ENCODE measurements at places on chromosomes 13 and 19.

DNA sequence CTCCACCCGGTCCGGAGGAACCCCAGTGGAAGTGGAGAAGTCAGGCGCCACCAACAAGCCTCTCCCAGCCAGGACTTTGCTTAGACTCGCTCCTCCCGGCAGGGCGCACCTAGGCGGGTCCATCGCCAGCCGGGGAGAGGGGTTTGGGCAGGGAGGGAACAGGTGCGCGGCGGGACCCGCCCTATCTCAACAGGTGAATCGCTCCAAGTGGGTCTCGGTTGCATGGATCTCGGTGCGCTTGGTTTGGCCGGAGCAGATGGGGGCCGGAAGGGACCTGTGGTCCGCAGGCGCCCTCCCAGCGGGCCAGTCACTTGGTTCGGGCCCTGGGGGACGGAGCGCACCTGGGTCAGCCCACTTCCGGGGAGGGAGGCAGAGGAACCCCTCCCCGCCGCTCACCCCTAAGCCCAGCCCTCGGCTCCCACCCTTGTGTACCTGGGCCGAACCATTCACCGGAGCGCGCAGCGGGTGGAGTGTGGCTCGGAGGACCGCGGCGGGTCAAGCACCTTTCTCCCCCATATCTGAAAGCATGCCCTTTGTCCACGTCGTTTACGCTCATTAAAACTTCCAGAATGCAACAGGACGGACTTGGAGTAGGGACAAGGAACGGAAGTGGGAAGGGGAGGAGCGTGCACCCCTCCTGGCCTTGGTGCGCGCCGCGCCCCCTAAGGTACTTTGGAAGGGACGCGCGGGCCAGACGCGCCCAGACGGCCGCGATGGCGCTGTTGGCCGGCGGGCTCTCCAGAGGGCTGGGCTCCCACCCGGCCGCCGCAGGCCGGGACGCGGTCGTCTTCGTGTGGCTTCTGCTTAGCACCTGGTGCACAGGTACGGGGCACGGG, at the start of gene LSR:
Gene LSR, plus strand, starts transcription at position 693 of the 836 bp plus-strand sequence. Its CDS starts 21 bp downstream, at position 714.
- ATAC-seq: peak; percentile 76

- no peak for ATAC-seq
Observed at GRCh38 chr19:29530540-29531457, 5.0 kb downstream of the VSTM2B start.

DNA sequence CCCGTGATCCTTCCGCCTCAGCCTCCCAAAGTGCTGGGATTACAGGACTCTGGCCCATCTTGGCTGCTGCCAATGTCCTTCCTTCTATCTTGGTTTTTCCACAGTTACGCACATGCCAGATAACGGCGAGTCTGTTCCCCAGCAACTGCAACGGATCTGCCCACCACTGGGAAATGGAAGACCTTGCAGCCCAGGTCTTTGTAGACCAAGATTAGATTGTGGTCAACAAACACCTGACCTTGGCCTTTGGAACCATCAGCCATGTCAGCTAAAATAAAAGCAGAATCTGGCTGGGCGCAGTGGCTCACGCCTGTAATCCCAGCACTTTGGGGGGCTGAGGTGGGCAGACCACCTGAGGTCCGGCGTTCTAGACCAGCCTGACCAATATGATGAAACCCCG, 10.4 kb upstream of the LDLR start:
- ATAC-seq: no peak

- ATAC-seq: no peak
Observed at GRCh38 chr13:93867481-93867880, 612.0 kb downstream of the DCT start.

GRCh38 chr13:36629057-36629385, 44.8 kb upstream of the SERTM1 start:
- ATAC-seq: no peak

GRCh38 chr19:57016076-57016475, 103.7 kb upstream of the USP29 start:
- ATAC-seq: no peak

- no peak for ATAC-seq
Observed at GRCh38 chr19:55620410-55621204, 3.8 kb downstream of the ZNF784 start.

- peak; percentile 77 for ATAC-seq
Observed at GRCh38 chr19:3350014-3350663, 16.2 kb upstream of the NFIC start.

DNA sequence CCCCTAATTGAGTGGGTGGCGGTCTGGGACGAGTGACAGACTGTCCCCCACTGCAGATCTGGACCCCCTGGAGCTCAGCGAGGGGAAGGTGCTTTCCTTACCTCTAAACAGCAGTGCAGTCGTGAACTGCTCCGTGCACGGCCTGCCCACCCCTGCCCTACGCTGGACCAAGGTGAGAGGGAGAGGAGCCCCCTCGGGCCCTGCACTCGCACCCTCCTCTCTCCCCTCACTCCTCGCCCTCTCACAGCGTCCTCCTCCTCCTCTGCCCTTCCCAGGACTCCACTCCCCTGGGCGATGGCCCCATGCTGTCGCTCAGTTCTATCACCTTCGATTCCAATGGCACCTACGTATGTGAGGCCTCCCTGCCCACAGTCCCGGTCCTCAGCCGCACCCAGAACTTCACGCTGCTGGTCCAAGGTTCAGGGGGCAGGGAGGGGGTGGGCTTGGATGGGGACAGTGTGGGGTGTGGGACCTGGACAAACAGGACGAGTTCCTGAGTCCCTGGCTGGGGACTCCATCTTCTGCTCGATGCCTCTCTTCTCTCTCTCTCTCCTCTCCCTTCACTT, 9.6 kb downstream of the BCAM start:
- no peak for ATAC-seq

GRCh38 chr13:101869553-101869952, 417.1 kb downstream of the ITGBL1 start:
- ATAC-seq: no peak
